GM06990 (cell line): ENCODE measurements at places on chromosomes 4 and X.

DNA sequence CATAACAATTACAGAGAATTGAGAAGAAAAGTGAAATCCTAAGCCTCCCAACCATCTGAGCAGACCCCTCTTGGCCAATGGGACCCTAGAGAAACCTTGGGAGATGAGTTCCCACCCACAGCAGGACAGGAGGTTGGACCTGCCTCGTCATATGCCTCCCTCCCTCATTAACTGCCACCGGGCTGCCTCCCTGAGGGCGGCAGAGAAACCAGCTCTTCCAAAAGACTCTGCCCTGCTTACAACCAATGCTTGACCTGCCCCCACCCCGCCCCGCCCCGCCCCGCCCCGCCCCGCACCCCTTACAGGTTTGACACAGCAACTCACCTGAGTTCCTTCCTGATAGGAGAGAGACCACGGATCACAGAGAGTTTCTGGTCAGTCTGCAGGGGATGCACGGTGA lies 86.1 kb downstream of the ADRA2C start:
- no peak for DNase-seq

DNA sequence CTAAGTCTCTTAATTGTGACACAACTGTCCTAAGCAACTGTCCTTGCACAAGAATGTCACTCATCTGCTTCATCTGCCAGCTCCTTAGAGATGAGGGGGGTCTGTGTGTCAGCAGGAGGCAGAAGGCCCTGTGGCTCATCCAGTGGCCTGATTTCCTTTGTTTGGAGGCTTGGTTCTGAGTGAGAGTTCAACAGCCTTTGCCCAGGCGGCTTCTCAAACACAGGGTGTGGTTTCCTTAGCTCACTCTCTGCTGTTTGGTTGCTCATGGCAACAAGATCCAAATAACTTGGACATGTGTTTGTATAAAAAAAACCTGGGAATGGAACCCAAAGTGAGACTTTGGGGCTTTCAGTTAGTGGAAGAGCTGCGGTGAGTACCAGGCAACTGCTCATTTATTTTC lies 46.6 kb downstream of the MAP7D3 start:
- DNase-seq, result no peak

DNA sequence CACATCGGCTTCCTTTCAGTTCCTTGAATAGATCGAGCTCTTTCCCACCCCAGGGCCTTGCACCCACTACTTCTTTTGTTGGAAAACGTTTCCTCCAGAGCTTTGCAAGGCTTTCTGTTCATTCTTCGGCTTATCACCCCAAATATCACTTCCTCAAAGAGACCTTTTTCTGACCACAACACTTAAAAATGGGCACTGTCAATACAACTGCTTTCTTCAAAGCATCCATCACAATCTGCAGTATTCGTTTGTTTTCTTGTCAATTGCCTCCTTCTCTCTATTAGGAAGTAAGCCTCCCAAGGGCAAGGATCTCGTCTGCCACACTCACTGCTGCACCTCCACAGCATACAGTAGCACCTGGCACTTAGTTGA lies 17.7 kb upstream of the CENPU start:
- no peak for DNase-seq

DNA sequence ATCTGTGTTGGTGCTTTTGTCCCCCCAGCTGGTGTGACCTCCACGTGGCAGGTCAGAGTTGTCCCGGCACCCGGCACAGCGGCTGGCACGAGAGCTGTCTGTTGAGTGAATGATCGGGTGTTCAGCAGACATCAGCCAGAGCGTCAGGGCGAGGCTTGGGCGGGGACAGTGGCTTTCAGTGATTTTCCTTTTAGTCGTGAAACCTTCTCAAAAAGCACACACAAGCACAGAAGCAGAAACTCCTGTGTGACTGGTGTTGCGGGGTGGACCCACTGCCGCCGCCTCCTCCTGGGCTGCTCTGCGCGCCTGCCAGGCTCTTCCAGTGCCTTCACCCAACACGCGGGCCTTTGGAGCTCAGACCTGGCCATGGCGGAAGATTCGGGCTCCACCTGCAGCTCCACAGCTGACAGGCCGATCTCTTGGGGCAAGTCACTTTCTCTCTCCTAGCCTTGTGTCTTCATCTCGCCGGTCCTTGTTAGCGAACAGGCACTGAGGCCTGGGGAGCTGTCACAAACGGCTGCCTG lies 51.4 kb upstream of the HGFAC start:
- DNase-seq, result no peak

DNA sequence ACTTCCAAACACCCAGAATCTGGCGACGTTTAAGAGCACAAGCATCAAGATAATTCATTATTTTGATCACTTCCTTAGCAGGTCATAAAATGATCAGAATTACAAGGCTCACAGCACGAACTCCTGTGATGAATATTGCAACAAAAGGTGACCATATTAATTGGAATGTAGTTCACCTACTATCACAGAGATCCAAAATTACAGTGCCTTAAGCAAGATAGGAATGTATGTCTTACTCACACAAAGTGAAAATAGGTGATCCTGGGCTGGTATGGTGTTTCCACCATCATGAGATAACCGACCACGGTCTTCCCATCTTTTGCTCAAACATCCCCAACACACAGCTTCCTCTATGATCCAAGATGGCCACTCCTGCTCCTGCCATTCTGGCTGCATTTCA lies 131.2 kb downstream of the SCFD2 start:
- DNase-seq, result no peak

DNA sequence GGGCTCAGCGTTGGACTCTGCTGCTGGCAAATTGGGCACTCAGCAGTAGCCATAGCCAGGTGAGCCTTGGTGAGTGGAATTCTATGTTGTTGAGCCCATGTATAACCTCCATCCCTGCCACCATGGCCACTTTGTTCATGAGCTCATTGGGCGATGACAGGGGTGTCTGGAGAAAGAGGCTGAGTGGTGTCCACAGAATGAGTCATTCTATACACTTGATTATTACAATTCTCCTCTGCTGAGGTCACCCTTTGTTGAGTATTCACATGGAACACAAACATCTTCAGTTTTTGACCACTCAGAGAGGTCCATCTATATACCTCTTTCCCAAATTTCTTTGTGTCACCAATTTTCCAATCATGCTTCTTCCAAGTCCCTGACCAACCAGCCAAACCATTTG lies 1341.7 kb downstream of the PCDH7 start:
- DNase-seq, result no peak

DNA sequence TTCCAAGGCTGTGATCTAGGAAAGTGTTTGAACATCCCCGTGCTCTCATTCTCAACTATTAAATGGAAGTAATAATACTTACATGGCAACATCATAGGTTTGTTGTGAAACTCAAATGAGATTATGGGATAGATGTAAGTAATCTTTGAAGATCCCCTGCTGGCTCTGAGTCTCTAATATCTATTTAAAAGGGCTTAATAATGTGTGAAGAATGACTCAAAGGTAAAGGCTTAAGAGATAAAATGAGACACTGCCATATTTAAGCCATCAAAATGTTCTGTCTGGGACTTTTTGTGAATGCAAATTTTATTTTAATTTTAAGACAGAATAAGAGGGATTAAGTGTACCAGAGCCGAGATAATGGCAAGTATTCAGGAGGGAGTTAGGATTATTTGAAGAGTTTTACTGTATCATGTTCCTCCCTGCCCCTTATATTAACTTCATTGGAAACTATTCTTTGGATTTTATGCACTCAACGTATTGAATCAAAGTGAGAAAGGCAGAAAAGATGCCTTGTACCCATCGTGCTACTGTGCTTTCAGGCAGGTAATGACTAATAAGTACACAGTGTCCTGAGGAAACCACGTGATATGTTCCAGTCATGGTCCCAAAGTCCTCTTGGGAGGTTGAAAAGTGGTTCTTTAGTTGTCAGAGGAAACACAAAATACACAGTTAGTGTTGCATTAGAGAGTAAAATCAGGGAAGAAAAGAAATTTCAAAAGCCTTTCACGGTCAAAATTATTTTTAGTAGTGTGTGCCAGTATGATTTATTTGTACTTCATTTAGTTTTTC lies 192.4 kb downstream of the RBM46 start:
- DNase-seq, result no peak

GRCh38 chrX:10326578-10326977 lies 169.8 kb downstream of the CLCN4 start:
- no peak for DNase-seq

DNA sequence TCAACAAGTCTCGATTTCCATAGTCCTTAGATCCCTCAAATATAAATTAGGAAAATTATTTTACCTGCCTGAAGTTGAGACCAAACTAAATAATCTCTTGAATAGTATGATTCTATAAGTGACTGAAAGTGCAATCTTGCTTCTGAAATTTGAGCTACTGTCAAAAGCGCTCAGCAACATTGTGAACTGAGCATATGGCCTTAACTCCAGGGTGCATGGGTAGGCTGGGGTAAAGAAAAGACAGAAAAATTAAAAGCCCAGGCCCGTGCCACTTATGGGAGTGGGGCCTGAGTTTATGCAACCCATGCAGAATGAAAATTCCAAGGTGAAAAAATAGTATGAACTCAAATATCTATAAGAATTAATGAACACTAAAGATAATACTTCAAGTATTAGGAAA lies 9.8 kb downstream of the PGRMC2 start:
- no peak for DNase-seq

GRCh38 chrX:5916945-5917344 lies 311.7 kb downstream of the NLGN4X start:
- DNase-seq, result no peak

DNA sequence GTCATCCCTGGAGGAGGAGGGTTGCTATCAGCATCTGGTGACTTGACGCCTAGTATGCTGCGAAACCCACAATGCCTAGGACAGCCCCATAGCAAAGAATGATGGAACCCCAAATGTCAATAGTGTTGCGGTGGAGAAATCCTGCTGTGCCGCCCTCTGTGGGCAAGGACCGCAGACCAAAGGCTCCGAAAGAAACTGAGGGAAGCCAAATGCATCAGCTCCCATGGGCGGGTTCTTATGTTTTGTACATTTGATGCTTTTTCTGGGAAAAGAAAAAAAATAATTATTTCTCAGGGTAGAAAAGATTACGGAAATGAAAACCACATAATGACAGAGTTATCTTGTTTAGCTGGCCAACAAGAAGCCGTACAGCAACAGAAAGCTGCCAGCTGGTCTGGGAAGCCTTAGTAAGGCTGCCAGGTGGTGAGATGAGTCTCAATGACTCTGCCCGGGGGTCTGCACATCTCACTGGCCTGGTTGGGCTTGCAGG lies 95.0 kb upstream of the TBL1X start:
- DNase-seq, result no peak

- DNase-seq, result no peak
Observed at GRCh38 chr4:68927165-68927564, 24.4 kb downstream of the UGT2A3 start.

DNA sequence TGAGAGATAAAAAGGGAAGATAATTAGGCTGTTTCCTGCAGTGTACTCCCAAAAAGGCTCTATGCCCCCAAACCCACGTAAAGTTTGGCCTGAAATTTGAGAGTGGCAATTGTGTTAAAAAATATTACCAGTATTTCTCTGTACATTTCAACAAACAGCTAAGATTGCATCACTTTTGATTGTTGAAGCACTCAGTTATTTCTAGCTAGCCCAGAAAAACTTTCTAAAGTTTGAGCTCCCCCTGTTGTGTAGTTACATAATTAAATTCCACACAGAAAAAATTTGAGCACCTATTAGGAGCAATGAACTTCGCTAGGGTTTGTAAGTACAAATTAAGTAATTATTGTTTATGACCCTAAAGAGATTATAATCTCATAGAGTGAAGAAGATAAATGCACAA lies 109.4 kb downstream of the DLG3 start:
- no peak for DNase-seq

- DNase-seq, result no peak
Observed at GRCh38 chr4:48985602-48985975, 486 bp upstream of the CWH43 start.

GRCh38 chrX:101956556-101956955 lies 24.7 kb upstream of the ZMAT1 start:
- DNase-seq, result no peak

GRCh38 chrX:2967998-2968909 lies 38.1 kb upstream of the ARSH start:
- DNase-seq, result no peak

DNA sequence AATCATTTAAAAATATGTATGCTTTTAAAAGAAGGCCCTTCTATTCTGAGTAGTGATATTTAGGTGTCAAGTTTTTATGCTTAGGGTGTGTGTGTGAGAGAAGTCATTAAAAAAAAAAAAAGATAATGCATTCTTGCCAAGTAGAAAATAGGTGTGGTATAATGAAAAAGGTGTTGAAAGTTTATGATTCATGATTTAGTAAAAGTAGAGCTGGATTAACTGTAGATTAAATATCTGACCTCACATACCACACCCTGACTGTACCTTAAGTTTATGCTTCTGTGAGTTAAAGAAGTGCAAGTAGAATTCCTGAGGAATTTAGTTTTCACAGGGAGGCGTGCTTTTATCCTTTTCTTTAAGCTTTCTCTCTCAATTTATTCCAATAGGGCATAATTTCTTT lies 71.1 kb downstream of the BMPR1B start:
- no peak for DNase-seq

DNA sequence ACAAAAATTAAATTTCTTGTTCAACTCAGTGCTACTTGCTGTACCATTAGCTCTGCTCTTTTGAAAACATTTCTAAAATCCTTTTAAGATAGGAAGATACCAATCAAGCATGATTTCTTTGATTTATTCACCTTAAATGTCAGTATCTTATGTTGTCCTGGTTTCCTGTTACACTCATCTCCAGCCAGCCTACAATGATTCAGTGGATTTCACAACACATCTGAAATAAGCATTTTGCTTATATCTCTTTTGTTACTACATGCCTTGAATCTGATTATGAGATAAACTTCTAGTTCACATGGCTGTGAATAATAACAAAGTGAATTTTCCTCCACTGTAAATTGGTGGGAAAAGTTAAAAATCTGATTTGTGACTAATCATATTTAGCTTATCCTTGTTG lies 112.5 kb upstream of the BMP3 start:
- no peak for DNase-seq

- no peak for DNase-seq
Observed at GRCh38 chr4:70892086-70892769, 9.9 kb upstream of the MOB1B start.

- DNase-seq, result no peak
Observed at GRCh38 chr4:53693408-53693807, 102.1 kb upstream of the LNX1 start.

DNA sequence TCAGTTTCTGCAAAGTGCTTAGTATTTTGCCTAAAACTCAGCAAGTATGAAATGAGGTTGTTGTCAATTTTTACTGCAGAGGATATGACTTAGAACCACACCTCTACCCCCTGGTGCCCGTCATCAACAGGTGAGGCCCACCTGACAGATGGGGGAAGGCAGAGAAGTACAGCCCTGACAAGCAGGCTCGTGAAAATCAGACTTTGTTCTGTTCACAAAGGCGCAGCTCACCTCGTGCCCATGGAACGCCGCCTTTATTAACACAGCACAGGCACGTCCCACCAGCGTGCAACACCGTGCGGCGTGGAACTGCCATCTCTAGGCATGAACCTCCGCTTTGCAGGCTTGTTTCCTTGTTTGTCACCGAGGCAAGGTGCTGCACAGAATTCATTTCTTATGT lies 13.3 kb downstream of the CYP4V2 start:
- no peak for DNase-seq

- no peak for DNase-seq
Observed at GRCh38 chr4:24117975-24118374, 228.1 kb upstream of the PPARGC1A start.

- no peak for DNase-seq
Observed at GRCh38 chrX:11180571-11180970, 69.4 kb downstream of the HCCS start.

GRCh38 chr4:113445286-113445685 lies 316.3 kb downstream of the CAMK2D start:
- no peak for DNase-seq
